Right atrium auricular region (tissue), 2 donors: ENCODE measurements at places on chromosomes 3 and 15.
A peak's percentile ranks its signal among the peaks of the same experiment; 100 is the strongest.

DNA sequence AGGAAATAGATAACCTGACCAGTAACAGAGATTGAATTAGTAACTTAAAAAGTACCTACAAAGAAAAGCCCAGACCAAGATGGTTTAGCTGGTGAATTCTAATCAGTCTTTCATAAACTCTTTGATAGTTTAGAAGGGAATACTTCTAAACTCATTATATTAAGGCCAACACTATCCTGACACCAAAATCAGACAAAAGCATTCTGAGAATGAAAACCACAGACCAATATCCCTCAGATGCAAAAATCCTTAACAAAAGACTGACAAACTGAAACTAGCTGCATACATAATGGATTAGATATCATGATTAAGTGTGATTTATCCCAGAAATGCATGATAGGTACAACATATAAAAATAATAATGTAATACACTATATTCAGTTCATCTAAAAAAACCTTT, 115.6 kb downstream of the RFX7 start:
- no peak for DNase-seq

DNA sequence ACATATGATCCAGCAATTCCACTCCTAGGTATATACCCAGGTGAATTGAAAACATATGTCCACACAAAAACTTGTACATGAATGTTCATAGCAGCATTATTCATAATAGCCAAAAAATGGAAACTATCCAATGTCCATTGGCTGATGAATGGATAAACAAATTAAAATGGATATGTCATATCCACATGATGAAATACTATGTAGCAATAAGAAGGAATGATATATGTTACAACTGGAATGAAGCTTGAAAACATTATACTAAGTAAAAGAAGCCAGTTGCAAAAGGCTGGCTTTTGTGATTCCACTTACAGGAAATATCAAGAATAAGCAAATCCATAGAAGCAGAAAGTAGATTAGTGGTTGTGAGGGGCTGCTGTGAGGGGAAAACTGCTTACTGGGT, 33.7 kb downstream of the BNC1 start:
- DNase-seq: no peak

GRCh38 chr3:25474052-25474451, 46.0 kb downstream of the RARB start:
- DNase-seq: no peak

- DNase-seq: peak; percentile 79
These were observed 153.6 kb downstream of the TNIK start for GRCh38 chr3:171306631-171307030.

- no peak for DNase-seq
These were observed 207.6 kb downstream of the CHST2 start for GRCh38 chr3:143326983-143327778.

DNA sequence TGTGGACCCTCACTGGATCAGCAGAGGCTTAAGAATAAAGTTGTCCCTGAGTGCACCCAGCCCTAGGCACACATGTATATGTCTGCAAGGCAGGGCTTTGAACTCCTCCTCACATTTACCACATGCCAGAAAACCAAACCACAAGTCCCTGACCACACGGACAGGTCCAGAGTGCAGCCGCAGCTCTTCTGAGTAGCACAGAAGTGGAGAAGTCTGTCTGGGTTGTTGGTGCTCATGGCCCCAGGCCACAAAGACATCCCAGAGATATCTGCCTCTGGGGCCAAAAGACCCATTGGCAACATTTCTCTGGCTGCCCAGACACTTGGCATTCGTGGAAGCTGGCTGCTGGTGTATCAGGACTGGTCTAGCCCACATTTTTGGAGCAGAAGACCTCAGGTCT, 17.4 kb downstream of the SUSD5 start:
- no peak for DNase-seq

GRCh38 chr15:63296195-63296594, 18.8 kb downstream of the APH1B start:
- no peak for DNase-seq
